ENCODE measurements at places on chromosomes 2 and 18. TPM values are rescaled to one million over a fixed set of nuclear protein-coding genes. Genes with fewer than 3 reads are reported as not detected.

IHH gene
- total RNA-seq = not detected

DNA sequence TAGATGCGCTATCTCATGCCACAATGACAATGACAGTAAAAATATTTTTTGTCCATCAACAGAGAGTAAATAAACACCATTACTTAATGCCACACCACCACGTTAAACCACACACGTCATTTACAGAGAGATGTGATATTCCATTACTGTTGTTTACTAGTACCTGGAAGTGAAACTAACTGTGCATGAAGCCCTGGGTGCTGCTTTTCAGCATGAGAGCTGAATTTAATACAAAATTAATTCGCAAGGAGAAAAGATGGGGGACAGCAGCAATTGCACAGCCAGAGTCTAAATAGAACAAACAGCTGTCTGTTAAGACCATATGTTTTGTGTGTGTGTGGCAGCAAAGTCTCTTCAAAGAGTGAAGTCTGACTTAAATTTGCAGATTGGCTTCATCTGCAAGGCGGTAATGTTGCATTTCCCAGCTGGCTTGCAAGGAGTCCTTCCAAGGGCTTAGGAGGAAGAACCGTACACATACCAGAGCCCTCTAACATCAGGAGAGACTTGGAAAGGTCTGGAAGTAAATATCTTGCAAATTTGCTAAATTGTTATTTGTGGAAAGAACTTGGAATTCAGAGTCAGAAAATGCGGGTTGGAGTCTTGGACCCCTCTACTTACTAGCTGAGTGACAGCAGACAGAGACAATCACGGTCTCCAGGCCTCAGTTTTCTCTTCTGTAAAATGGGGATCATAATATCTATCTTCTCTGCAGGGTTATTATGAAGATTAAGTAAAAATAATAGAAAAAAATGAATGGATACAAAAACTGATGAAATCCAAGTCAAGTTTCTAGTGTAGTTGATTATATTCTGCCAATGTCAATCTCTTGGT, 127.6 kb downstream of the ALPK2 start:
- H3K4me1 ChIP-seq = peaks cover 4% of the 10 kb centered on the region
- H3K4me3 ChIP-seq = no peak overlapping the region
- peaks cover 65% of the 10 kb centered on the region for H3K36me3 ChIP-seq
- H3K27ac ChIP-seq = no peak overlapping the region
- H3K27me3 ChIP-seq = no peaks in the 10 kb centered on the region

ASB18 gene
- total RNA-seq = 1.1 TPM

- H3K27me3 ChIP-seq = no peaks in the 10 kb centered on the region
- H3K36me3 ChIP-seq = no peaks in the 10 kb centered on the region
- no peaks in the 10 kb centered on the region for H3K4me1 ChIP-seq
Observed at GRCh38 chr2:216877085-216877484, 17.2 kb upstream of the TNP1 start.

DNA sequence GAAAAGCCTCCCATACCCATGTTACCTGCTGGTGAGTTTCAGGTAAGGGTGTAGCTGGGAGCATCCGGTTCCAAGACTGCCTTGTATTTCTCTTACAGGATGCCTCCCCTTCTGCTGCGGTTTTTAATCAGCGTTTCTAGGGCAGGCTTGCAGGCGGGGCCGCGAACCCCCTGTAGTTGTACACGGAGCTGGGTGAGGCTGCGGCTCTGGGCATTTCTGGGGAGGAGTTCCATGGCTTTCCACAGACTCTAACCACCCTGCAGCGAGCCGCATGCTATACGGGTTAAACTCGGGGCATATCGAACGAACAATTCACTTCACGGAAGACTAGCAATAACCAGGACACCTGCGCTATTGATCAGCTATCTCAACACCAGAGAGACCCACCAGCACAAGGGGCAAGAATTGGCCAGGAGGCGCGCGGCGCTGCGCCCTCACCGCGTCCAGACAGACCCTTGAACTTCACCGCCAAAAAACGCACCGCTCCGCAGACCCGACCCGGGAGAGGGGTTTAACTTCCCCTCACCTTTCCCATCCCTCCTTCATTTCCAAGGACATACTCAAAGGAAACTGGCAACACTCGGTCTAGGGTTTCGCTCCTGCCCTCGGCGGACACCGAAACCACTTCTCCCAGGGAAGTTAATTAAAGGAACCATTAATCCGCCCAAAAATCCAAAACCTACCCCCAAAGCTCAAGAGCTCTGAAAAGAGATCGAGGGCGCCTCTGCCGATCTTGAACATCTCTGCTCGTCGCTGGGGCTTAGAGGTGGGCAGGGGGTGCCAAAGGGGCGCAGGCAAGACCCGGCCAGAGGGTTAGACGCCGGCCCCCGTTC, 909 bp downstream of the TGFA start:
- DNase-seq = no peak
- no peak overlapping the region for H3K27ac ChIP-seq
- H3K4me1 ChIP-seq = peaks cover 15% of the 10 kb centered on the region
- H3K36me3 ChIP-seq = no peaks in the 10 kb centered on the region
- H3K4me3 ChIP-seq = peak overlapping the region; percentile 33
- H3K27me3 ChIP-seq = peaks cover 55% of the 10 kb centered on the region

FAM210A gene
- 20.2 TPM for total RNA-seq

- no peaks in the 10 kb centered on the region for H3K36me3 ChIP-seq
- H3K4me1 ChIP-seq = peaks cover 17% of the 10 kb centered on the region
- H3K27me3 ChIP-seq = no peaks in the 10 kb centered on the region
- DNase-seq = no peak
- H3K27ac ChIP-seq = no peak overlapping the region
Observed at GRCh38 chr2:149034406-149034805, 4.1 kb upstream of the LYPD6B start.

GRCh38 chr2:33913071-33913616, 314.0 kb upstream of the FAM98A start:
- no peak overlapping the region for H3K4me3 ChIP-seq
- no peak for DNase-seq
- no peaks in the 10 kb centered on the region for H3K36me3 ChIP-seq
- no peaks in the 10 kb centered on the region for H3K27me3 ChIP-seq
- H3K4me1 ChIP-seq = no peaks in the 10 kb centered on the region
- no peak overlapping the region for H3K27ac ChIP-seq

DNA sequence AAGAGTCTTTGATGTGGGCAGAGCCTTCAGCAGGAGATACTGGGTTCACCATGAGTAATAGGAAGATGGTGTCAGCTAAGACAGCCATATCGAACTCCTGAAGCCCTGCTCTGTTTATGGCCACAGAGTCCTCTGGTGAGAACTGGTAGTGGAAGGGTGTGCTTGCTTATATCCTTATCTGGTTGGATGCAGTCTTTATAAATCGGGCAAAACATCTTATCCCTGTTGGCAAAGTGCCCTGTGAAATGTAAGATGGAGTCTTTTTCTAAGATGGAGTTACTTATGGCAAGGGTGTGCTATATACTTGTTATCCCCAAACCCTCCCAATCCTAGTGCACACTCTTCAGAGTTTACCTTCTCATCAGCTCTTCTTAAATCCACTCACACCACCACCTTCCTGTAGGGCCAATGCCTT, 190.8 kb upstream of the PARD3B start:
- DNase-seq = no peak
- no peaks in the 10 kb centered on the region for H3K36me3 ChIP-seq
- H3K27ac ChIP-seq = no peak overlapping the region
- no peak overlapping the region for H3K4me3 ChIP-seq
- H3K27me3 ChIP-seq = no peaks in the 10 kb centered on the region

MAP2 gene
- 0.21 TPM for total RNA-seq

- H3K4me3 ChIP-seq = no peak overlapping the region
- no peak for DNase-seq
- H3K27ac ChIP-seq = no peak overlapping the region
- H3K36me3 ChIP-seq = peaks cover 6% of the 10 kb centered on the region
Observed at GRCh38 chr2:96142217-96143113, 2.8 kb downstream of the DUSP2 start.

ANKMY1 gene
- 18.8 TPM for total RNA-seq

GRCh38 chr2:11813951-11814350, 67.5 kb downstream of the LPIN1 start:
- H3K27ac ChIP-seq = no peak overlapping the region
- H3K4me1 ChIP-seq = no peaks in the 10 kb centered on the region
- no peak overlapping the region for H3K4me3 ChIP-seq
- H3K36me3 ChIP-seq = peaks cover 24% of the 10 kb centered on the region

KHK gene
- 0.11 TPM for total RNA-seq

DNA sequence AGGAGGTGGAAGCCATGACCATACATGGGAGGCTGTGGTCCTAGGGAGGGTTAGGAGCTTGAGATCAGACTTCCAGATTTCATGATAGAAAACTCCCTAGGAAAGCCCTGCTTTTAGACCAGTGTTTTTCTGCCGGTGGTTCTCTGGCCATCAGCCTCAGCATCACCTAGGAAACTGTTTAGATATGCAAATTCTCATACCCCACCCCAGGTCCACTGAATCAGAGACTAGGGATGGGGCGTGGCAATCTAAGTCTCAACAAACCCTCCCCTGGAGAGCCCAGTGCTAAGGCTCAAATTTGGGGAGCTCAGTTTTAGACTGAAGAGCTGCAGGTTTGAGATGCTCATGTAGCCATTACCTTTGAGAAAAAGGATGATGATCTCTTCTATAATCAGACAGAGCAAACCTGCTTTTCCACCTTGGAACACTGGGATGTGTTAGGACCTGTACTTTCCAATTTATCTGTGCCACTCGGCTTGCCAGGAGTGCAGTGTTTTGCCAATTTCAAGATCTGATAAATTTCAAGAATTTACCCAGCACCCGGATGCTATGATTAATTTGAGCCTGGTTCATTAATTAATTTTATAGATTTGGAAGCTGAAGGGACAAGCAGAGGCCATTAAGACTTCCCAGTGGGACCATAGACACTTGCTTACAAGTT, 31.5 kb upstream of the LYPD6B start:
- no peaks in the 10 kb centered on the region for H3K27me3 ChIP-seq
- H3K36me3 ChIP-seq = no peaks in the 10 kb centered on the region
- H3K4me3 ChIP-seq = no peak overlapping the region
- DNase-seq = no peak
- peaks cover 7% of the 10 kb centered on the region for H3K4me1 ChIP-seq

CYP26B1 gene
- total RNA-seq = not detected

GRCh38 chr2:150129921-150130575, 357.4 kb downstream of the RND3 start:
- DNase-seq = no peak
- H3K4me3 ChIP-seq = no peak overlapping the region
- H3K4me1 ChIP-seq = peaks cover 38% of the 10 kb centered on the region
- no peak overlapping the region for H3K27ac ChIP-seq
- H3K36me3 ChIP-seq = no peaks in the 10 kb centered on the region

DPYSL5 gene
- not detected for total RNA-seq

DNA sequence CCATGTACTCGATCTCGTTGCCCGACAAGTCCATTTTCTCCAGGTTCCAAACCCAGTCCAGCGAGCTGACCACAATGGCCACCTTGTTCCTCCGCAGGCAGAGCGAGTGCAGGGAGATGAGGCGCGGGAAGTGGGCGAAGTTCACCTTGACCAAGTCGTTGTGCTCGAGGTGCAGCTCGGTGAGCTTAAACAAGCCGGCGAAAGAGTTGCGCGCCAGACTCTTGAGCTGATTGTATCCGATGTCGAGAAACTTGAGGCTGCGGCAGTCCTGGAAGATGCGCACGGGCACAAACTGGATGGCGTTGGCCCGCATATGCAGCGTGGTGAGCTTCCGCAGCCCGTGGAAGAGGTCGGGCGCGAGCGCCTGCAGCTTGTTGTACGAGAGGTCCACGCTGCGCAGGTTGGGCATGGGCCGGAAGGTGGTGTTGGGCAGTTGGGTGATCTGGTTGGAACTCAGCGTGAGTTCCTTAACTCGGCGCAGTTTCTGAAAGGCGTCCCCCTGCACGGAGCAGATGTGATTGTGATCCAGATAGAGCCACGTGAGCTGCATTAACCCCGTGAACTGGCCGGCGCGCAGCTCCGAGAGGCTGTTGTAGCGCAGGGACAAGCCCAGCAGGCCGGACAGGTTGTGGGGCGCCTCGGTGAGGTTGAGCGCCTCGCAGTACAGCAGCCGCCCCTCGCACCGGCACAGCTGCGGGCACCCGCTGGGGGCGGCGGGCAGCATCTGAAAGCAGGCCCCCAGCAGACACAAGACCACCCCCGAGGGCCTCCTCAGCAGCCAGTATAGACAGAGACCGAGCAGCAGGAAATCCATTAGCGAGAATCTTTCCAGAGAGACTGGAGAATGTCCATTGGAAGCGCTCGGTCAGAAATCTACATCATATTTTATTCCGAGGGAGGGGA, 1.3 kb downstream of the LRRTM1 start:
- H3K27ac ChIP-seq = no peak overlapping the region
- H3K4me1 ChIP-seq = no peaks in the 10 kb centered on the region
- no peaks in the 10 kb centered on the region for H3K36me3 ChIP-seq
- H3K4me3 ChIP-seq = no peak overlapping the region

DNA sequence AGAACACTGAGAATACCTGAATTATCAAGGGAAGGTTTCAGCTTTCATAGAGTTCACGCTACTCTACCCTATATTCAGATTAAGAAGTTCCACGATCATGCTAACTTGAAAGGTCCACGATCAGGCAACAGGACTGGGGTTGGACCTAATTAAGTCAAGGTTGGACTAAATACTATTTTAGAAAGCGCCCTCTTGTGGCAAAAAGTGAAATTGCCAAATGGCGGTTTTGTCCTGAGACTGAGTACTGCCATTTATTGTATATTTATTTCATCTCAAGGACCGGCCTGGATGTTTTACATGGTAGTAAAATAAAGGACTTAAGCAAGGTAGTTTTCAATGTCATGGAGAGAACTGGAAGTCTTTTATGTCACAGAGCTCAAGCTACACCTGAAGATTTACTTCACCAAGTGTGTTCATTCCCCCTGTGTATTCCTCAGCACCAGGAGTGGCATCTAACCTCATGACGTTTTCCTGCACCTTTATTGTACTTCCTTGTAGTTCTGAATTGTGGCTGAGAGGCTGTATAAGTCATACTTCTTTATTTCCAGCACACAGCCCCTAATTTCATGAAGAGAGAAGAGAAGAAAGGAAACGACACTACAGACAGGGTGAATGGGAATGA, 56.8 kb downstream of the SRD5A2 start:
- DNase-seq = peak; percentile 55
- H3K27me3 ChIP-seq = peaks cover 12% of the 10 kb centered on the region
- no peak overlapping the region for H3K4me3 ChIP-seq
- H3K4me1 ChIP-seq = no peaks in the 10 kb centered on the region
- no peaks in the 10 kb centered on the region for H3K36me3 ChIP-seq
- H3K27ac ChIP-seq = no peak overlapping the region

SP140L gene
- 36.8 TPM for total RNA-seq

HOXD1 gene
- not detected for total RNA-seq

BOLA3 gene
- total RNA-seq = 130 TPM

DNA sequence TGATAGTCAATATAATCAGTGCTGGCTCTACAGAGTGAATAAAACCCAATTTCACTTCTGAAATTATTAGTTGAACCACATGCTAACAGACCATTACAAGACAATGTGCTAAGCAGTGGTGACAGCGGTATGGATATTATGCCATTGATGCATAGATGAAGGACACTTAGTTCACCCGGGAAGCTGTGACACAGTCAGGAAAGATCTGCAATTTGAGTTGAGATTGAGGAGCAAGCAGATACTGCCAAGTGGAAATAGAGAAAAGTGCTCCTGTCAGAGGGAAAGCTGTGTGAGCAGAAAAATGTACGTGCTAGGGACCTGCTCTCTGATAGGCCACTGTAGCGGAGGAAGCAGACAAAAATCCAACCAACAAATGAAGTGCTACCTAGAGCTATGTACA, 529.5 kb upstream of the CDH2 start:
- no peak overlapping the region for H3K27ac ChIP-seq
- no peak overlapping the region for H3K4me3 ChIP-seq
- H3K27me3 ChIP-seq = no peaks in the 10 kb centered on the region

GRCh38 chr2:79966882-79967281, 337.7 kb downstream of the LRRTM1 start:
- H3K27me3 ChIP-seq = no peaks in the 10 kb centered on the region
- H3K4me1 ChIP-seq = peaks cover 12% of the 10 kb centered on the region
- H3K4me3 ChIP-seq = no peak overlapping the region

ARHGEF4 gene
- 3.9 TPM for total RNA-seq

GRCh38 chr18:48342581-48342980, 66.6 kb downstream of the ZBTB7C start:
- no peaks in the 10 kb centered on the region for H3K4me1 ChIP-seq
- H3K27me3 ChIP-seq = no peaks in the 10 kb centered on the region
- DNase-seq = no peak

Measured in SJSA1 (cell line).